ENCODE measurements at places on chromosomes 1 and 21.
A peak's percentile ranks its signal among the peaks of the same experiment; 100 is the strongest.

DNA sequence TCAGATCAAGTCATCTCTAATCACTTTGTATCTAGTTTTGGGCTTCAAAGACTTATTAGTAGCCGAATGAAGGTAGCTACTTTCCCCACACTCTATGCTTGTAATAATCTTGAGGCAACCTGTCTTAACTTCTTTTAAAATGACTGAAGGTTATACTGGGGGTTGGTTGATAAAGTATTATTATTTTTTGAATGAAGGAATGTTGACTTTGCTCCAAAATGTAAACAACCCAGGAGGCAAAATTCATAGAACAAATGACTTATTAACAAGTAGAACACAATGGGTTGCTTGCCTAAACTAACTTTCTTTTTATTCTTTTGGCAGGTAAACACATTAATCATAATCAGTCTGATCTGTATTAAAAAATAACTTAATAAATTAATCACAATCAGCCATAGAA is 440.0 kb downstream of the USP25 start:
- no peak for DNase-seq

DNA sequence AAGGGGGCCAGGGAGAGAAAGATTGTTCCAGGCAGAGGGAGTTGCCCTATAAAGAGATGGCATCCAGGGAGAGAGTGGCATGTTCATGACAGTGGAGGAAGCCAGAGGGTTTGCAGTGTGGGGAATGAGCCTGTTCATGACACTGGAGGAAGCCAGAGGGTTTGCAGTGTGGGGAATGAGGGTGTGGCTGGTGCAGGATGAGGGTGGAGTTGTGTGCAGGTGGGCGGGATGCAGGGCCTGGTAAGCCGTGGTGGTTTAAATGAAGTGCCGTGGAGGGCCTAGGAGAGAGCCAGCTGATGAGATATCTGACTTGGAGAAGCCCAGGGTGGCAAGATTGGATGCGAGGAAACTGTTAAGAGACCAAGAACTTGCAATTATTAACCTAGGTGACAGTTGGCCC is 131.8 kb downstream of the CAMTA1 start:
- no peak for DNase-seq

GRCh38 chr1:81841795-81842194 is 41.1 kb downstream of the ADGRL2 start:
- DNase-seq = no peak

- no peak for DNase-seq
Observed at GRCh38 chr1:92473781-92474495, 12.8 kb downstream of the GFI1 start.

DNA sequence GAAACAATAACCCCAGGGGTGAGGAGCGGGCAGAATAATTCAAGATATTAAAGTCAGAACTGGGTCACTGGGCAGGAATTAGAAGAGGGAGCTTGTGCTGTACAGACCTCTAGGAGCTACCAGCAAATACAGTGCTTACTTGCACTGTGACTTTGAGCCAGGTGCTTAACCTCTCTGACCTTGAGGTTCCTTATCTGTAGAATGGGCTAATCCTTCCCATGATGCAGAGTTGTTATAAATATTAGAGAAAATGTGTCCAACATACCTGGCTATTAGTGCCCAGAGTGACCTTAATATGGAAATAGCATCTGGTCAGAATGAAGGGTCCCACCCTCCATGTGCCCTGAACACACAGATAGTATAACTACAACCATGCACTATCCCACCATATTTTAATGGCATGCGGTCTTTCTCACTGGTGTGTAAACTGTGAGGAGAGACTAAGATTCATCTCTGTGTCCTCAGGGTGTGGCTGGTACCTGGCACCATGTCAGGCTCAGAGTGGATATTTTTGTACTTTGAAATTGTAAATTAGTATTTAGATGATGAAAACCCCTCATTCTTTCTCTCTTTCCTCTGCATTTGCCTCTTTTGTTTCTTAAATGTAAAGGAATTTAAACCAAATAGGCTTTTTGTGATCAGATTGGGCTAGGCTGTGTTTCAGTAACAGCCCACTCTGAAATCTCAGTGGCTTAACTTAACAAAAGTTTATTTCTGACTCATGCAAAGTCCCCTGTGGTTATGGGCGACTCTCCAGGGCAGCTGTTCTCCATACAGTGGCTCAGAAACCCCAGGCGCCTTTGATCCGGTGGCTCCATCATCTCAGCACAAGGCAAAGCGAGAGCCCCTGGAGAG is 60.0 kb upstream of the ROR1 start:
- no peak for DNase-seq

- DNase-seq = no peak
Observed at GRCh38 chr1:83123019-83123418, 875.9 kb downstream of the TTLL7 start.

GRCh38 chr21:42748620-42749176 is 95.3 kb downstream of the PDE9A start:
- no peak for DNase-seq

DNA sequence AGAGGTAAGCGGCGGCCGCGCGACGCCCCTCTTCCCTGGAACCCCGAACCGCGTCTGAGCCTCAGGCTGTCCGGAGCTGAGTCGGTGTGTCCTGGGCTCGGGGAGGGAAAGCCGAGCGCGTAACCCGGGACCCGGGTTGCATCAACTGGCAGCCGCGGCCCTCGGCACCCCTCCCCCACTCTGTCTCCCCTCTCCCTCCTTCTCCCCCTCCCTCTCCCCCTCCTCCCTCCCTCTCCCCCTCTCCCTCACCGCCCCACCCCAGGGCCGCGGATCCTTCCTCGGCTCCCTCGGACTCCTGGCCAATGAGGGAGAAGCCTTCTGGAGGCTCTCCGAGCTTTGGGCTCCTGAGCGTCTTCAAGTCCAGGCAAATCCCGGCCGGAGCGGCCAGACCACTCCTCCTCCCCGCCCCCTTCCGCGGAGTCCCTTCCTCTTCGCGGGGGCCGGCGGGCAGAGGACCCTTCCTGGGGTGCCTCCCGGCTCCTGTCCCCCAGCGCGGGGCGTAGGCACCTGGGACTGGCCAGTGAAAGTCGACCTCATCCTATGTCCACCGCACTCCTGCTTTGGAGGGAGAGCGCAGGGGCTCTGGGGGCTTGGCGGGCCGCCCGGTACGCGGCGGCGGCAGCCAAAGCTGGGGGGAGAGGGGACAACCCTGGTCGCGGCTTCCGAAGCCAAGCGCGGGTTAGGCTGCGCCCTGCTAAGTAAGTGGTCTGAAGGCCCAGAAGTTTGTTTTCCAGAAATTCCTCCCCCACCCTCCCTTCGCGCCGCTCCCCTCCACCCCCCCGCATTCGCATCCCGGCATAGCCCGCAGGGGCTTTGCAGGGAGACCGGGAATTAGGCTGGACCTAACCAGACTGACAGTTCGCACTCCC is 850 bp downstream of the SESN2 start:
- DNase-seq = no peak

- no peak for DNase-seq
Observed at GRCh38 chr1:86381223-86381622, 14.9 kb downstream of the ODF2L start.

DNA sequence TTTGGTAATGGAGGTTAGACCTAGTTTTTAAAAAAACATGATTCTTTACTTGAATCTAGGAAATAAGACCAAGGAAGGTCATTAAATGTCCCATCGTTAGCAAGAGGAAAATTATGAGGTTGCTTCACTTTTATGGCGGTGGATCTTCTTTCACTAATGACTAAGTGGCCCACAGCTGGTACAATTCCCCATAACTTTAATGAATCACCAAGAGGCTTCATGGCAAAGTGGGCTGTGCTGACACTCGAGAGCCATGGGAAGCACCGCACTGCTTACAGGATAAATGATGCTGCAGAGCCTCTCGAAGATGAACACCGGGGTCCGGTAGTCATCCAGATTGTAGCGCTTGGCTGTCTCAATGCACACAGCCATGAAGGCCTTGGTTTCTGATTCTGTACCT is 108.8 kb downstream of the UBR4 start:
- DNase-seq = no peak

- DNase-seq = peak; percentile 10
Observed at GRCh38 chr1:179831852-179832699, 45.5 kb downstream of the TOR1AIP2 start.

- no peak for DNase-seq
Observed at GRCh38 chr1:109786112-109786480, 22.4 kb upstream of the EPS8L3 start.

DNA sequence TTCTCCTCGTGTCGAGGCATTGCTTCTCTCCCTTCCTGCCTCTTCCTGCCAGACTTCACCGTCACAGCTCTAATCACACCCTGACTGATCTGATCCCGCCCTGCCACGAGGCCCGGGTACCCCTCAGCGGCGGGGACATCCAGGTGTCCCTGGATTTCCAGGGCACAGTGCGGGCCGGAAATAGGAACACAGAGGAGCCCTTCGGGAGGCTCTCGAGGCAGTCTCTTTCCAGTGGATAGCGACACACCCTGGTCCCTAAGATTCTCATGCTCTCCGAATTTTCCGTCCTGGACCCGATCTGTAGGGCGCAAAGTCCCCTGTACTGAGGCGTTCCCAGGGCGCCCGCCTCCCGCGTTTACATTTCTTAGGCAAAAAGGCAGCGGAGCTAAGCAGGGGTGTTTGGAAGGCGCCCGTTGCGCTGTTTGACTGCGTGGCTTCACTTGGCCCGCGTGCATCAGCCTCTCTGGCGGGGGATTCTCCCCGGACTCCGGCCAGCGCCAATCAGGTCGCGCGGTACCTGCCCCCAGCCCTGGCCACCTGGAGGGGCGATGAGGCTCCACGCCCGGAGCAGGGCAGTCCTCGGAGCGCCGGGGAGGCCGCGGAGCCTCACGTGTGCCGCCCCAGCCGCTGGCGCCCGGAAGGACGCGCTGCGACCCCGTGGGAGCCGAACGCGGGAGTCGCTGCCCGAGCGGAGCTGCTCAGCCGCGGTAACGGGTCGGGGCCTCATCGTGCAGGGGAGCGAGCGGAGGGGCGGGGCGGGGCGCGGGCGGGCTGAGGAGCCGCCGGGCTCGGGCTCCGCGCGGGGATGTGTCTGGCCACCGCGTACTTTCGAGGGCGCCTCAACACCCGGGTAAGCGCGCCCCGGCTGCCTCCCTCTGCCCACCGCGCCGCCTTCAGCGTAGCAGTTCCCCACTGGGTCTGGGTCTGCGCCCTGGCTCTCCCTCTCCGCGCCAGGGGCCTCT is at the start of gene FAM163A:
Gene FAM163A (plus strand): TSS at position 575 of the 962 bp plus-strand sequence. CDS start 69,807 bp downstream, outside the sequence.
- no peak for DNase-seq

DNA sequence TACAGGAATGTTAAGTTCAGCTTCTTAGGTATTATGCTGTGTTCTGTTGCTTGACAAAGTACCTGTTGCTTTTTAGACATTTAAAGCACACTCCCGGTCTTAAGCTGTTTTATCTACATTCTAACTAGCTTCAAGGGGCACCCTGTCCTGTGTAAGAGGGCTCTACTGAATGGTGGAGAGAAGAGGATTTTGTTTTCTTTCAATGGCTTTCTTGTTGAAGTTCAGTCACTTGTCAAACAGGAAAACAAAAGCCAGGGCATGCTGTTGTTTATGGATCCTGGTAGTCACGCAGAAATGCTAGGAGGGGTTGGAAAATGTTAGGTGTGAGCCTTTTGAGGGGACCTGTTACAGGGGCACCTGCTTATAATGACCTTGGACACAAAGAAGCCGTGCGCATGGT is 30.7 kb downstream of the PGM1 start:
- DNase-seq = no peak

DNA sequence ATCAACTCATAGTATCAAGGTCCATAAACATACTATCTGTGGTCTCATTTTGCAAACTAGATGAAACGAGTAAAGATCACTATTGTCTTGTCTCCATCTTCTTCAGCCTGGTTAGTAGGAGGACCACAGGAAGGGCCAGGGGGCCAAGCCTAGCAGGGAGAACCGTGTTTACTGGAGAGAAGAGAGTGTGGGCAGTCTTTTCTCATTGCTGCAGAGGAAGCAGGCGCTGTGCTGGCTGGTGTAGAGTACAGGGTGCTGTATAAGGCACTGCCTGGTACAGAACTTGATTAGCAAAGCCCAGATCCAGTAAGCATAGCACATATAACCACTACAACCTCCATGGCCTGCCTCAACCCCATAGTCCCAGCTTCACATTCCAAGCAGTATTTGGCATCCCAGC is 10.0 kb upstream of the B4GALT3 start:
- no peak for DNase-seq

DNA sequence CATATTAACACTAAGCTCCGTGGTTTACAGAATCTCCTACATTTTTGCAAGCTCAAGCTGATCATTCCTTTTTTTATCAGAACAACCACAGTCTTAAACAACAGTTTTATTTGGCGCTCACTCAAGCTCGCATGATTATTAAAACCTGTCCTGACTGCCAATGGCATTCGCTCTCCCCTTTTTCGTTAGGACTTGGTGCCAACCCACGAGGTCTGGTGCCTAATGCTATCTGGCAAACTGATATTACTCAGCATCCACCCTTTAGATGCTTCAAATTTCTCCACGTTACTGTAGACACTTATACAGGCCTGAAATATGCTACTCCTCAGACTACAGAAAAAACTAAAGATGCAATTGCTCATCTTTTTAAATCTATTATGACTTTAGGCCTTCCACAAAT is 23.0 kb upstream of the ITLN1 start:
- no peak for DNase-seq

DNA sequence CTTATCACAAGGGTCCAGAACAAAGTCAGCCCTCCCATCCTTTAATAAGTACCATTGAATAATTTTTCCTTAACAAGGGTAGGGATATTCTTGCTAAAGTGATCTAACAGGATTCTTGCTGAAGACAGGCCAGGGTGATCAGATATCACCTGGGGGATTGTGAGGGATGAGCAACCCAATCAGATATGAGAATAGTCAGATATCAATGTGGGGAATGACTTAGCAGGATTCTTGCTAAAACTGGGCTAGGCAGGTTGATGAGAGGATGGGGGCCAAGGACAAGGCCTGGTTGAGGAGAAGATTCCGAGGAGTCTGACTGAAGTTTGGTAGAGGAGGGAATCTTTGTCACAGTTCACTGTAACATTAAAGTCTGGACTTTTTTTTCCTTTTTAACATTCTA is 23.9 kb upstream of the NLRP3 start:
- no peak for DNase-seq

DNA sequence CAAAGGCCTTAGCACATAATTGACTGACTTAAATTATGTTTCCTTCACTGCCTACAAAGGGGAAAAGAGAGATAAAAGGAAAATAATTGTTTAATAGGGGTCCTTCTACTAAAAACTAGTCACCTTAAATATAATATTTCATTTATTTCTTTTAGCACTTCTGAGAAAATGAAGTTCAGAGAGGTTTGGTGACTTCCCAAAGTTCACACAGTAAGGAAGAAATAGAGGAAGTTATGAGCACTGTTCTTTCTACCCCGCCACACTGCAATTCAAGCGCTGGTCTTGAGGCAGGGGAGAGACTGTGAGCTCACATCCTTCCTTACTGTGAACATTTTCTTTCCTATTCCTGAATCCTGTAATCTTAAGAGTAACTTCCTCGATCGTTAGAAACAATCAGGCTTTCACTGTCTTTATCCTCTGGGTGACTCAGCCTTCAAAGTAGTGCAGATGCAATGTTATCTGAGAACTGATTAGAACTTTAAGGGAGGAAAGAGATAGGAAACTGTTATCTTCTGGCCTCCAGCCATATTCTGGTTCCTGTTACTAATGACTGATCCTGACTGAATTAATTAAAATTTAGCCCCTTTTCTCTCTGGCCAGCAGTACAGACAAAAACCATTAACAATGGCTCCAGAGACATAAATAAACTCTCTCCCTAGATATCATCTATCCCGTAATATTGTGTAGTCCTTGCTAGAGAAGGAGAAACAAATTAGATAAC is 6.8 kb downstream of the RGS5 start:
- no peak for DNase-seq

All from CD4-positive, alpha-beta T cell treated with Interleukin-15 for 4 hours (primary cell).